ENCODE measurements at places on chromosomes 7 and 10.

DNA sequence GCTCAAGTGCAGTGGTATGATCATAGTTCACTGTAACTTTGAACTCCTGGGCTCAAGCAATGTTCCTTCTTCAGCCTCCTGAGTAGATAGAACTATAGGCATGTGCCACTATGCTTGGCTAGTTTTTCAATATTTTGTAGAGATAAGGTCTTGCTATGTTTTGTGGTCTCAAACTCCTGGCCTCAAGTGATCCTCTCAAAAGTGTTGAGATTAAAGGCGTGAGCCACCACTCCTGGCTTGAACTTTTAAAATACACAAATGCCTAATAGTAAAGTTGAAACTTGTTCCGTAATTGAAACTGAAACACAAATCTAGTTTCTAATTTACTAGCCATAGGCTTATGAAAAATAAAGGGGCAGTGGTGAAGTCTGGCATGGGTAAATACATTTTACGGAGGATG, 65.7 kb downstream of the AP3M1 start:
- no peak for DNase-seq
- H3K36me3 ChIP-seq = no peaks in the 10 kb centered on the region
- no peak overlapping the region for H3K27ac ChIP-seq
- peaks cover 6% of the 10 kb centered on the region for H3K4me1 ChIP-seq
- no peaks in the 10 kb centered on the region for H3K27me3 ChIP-seq
- no peak overlapping the region for H3K4me3 ChIP-seq

GRCh38 chr7:3955751-3956696, 655.0 kb downstream of the SDK1 start:
- H3K36me3 ChIP-seq = no peaks in the 10 kb centered on the region
- no peaks in the 10 kb centered on the region for H3K4me1 ChIP-seq
- H3K27ac ChIP-seq = no peak overlapping the region
- no peak overlapping the region for H3K4me3 ChIP-seq

DNA sequence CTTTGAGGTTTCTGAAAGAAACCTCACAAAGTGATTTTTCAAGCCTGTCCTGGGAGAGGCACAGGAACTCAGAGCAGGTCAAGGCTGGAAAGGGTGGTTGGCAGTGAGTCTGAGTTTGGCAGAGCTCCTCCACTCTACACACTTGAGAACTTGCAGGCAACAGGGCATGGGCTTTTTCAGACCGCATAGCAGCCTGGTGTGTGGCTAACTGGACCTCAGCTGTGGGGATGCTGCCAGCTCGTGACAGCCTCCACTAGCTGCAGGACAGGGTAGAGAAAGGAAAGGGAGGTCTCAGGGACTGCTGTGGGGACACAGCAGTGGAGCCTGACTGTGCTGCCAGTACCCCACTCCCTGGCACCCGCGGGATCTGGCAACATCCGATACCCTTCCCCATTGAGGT, 2.6 kb downstream of the CDHR1 start:
- H3K27ac ChIP-seq = no peak overlapping the region
- no peak for DNase-seq
- H3K36me3 ChIP-seq = no peaks in the 10 kb centered on the region
- no peaks in the 10 kb centered on the region for H3K4me1 ChIP-seq
- H3K27me3 ChIP-seq = peaks cover 10% of the 10 kb centered on the region
- H3K4me3 ChIP-seq = no peak overlapping the region

DNA sequence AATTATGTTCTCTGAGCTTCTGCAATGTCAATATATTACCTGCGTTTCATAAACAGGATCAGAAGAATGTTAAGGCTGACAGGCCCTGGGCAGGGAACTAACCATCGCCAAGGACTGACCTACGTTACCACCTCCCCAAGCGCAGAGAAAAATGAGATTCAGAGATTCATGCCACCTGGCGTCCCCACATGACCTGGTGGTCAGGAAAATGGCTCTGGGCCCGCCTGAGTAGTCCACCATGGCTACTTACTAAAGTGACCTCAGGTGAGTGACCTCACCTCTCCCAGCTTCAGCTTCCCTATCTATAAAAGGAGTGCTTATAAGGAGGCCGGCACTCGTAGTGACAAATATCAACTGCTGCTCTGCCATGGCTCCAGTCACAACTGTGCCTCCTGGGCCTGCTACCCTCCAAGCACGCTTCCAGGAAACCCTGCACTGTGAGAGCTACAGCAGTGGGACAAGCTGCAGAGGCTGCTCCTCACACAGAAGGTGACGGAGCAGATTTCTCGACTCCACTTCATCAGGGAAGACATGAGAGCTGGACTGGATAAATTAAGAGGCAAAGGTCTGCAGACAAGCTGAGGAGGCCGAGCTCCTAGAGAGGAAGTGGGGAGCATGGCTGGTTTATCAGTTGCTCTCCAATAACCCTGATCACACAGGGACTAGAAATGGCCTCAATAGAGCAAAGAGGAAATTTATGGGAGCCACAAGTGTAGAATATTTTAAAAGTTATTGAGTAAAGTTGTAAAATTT, 103.0 kb downstream of the RNF216 start:
- peak overlapping the region; percentile 16 for H3K27ac ChIP-seq
- H3K27me3 ChIP-seq = no peaks in the 10 kb centered on the region
- no peak overlapping the region for H3K4me3 ChIP-seq
- no peaks in the 10 kb centered on the region for H3K4me1 ChIP-seq

DNA sequence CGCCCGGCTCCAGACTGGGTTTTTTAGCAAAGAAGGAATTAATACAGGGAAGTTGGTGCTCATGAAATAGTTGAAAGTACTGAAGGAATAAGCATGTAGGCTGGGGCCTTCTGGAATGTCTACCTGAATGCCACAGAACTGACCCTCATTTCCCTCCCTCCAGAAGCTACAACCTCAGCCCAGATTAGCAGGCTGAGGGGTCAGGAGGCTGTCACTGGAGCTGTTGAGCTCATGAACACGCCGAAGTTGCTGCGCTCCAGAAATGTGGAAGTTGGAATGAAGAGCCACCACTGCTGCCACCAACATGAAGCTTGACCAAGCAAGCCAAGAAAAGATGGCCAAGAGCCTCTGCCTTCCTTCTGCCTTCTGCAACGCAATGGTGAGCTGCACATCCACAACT, 52.2 kb upstream of the KMT2E start:
- H3K36me3 ChIP-seq = no peaks in the 10 kb centered on the region
- no peaks in the 10 kb centered on the region for H3K27me3 ChIP-seq
- no peak for DNase-seq
- no peak overlapping the region for H3K27ac ChIP-seq

DNA sequence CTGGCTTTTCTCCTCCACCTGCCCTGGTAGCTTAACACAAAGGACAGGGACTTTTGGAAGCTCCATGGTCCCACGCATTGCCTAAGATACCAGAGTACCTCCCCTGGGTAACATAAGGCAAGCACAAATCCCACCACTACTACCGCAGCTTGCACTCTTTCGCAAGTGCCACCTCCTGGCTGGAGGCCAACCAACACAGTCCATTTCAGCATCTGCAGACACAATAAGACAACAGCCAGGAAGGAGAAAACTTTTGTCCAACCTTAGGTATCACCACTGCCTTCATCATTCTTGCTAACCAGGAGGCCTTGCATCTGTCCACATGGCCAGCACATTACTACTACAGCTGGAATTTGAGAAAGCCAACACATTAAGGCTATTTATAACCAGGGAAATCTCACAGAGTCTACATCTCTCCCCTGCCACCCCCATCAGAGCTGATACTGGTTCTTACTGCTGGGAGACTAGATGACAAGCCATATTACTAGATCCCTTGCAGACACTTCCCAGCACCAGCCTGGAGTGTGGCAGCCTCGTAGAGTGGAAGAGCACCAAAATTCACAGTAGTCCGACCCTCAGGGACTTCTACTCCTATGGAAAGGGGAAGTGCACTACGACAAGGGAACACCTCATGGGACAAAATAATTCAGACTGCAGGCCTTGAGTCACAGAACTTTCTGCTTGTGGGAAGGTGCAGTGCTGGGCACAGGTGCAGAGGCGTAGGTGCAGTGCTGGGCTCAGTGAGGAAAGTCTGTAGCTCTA, 39.8 kb upstream of the CDK13 start:
- no peaks in the 10 kb centered on the region for H3K36me3 ChIP-seq
- H3K27me3 ChIP-seq = no peaks in the 10 kb centered on the region
- no peak for DNase-seq
- no peaks in the 10 kb centered on the region for H3K4me1 ChIP-seq
- H3K27ac ChIP-seq = no peak overlapping the region

Measured in Caco-2 (cell line).